ENCODE measurements at places on chromosomes 7 and 10.

DNA sequence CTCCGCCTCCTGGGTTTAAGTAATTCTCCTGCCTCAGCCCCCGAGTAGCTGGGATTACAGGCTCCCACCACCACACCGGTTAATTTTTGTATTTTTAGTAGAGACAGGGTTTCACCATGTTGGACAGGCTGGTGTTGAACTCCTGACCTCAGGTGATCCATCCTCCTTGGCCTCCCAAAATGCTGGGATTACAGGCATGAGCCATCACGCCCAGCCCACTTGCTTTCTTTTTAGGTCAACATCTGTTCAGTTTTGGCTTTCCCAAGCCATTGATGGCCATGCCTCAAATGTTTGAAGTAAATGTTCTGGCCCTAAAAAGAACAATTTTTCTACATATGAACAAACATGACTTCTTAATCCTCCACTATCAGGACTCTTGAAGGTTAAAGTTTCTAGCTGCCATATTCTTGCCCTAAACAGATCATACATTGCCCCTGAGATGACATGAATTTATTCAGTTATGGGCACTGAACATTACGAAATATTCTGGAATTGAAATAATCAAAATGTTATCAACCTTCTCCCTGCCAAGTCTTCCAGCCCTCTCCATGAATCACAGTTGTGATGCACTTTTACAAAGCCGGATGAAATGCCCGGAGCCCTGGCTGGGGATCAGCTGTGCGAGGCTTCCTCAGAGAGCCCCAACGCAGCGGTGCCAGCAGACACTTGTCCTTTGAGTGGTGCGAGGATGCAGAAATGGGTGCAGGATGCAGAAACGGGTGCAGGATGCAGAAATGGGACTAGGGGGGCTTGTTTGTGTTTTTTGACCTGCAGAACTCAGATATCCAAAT lies 2.9 kb downstream of the MRLN start:
- no peak for DNase-seq

DNA sequence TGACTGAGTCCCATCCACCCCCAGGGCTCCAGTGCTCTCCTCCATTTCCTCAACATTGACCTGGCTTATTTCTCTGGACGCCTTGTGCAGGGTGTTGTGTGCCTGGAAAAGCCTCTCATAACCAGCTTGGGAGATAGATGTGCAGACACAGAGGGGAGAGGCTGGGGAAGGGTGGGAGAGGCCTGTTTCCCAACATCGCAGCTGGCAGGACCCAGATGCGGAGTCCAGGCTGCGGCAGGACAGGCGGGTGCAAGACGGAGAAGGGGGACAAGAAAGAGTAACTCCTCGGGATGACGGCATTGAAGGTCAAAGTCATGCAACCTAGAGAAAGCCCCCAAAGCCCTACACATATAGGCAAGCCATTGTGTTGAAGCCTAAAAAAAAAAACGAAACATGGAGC lies 54.1 kb upstream of the ANTXRL start:
- no peak for DNase-seq

DNA sequence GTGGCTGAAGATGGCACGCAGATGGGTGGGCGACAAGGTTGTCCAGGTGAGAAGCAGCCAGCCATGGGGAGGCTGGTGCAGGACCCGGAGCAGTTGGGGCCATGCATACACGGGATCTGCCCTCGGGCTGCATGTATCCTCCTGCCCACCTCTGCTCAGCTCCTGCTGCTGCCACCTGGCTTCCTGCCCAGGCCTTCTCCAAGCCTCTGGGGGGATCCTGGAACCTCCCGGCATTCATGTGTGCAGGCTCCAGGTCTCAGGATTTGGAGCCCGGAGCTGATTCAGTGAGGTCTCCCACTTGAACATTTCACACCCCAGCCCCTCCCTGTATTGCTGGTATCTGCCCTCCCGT lies 27.0 kb downstream of the PDGFA start:
- DNase-seq, result no peak

DNA sequence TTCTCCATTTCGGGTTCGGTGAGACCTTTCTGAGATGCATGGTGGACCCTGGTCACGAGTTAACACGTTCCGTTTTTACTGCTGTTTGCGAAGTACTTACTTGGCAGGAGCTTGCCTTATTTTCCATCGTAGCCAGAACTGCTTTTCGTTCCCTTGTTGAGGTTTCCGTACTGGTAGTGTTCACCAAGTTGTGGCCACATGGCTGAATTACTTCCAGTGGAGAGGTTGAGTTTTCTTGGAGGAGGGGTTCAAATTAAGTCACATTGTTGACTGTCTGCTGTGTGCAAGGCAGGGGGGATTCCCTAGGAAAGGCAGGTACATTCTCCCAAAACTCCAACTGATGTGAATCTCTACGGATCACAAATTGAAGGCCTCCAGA lies 4.0 kb downstream of the MXI1 start:
- no peak for DNase-seq

DNA sequence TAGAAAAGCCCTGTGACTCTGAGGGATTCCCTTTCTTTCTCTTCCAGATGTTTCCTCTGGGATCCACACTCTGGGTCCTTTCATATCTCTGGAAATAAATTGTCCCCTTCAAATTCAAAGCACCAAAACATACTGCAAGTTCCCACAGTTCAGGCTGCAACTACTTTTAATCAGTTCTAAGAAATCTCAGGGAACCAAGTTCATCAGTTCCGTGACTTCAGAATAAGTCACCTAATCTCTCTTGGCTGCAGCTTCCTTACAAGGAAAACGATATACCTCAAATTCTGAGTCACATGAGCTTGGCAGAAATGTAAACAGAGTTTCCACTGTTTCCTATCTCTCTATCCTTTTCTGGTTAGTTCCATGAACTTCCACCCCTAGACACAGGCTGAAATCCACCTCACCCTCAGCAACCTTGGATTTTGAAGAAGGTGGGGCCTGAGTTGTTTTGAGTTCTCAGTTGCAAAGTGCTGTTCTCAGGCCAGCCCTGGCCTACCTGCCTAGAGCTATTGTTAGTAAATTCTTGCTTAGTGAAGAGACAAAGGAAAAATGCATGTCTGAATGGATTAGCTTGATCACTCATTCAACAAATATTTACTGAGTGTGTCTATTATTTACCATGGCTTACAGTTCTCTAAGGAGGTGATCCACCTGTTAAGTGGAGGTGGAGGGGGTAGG lies 59.3 kb upstream of the IL6 start:
- DNase-seq, result no peak

Data from transverse colon (tissue), 4 donors.